ENCODE measurements at places on chromosomes 7 and 10.

DNA sequence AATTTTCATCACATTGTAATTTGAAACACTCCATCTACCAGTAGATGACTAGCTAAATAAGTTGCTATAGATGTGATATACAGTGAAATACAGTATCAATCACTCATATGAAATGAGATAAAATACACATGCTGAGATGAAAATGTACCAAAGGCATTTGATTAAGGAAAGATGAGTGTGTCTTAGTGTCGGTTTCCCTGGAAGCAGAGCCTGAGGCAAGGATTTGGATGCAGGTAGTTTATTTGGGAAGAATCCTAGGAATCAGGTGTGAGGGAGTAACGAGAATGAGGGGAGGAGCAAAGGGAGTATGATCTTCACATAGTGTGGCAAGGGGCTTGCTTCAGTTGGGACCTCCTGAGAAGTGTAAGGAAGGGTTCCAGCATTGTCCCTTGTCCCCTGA is 188.2 kb upstream of the CTBP2 start:
- DNase-seq = no peak

DNA sequence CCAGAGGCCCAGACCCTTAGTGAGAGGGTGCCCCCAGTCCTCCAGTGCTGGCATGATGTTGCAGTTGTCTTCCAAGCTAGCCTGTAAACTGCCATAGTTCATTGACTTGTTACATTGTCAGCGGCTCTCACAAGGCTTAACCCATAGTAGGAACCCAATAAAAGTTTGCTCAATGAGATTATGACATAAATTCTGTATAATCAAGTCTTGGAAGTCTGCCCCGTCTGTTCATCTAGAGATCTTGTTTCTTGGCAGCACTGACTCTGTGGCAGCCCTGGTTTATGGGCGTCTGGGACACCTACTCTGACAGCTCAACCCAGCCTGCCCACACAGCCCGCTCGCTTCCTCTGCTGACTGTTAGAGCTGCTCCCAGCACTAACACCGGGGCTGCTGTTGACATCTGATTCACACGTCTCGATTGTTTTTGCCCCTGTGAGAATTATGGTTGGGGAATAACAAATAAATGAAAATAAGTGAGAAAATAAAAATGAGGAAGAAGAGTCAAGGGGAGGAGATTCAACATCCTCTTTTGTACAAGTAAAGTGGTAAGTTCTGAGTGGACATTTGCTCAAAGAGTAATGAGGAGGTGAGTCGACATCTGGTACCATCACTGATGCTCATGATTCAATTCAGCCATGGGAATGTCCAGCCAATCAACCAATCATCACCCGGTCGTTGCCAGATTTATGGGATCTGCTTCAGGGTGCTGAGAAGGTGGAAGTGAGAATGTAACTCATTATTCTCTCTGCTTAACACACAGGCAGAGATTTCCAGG is 160.8 kb downstream of the SPAG6 start:
- DNase-seq = no peak

DNA sequence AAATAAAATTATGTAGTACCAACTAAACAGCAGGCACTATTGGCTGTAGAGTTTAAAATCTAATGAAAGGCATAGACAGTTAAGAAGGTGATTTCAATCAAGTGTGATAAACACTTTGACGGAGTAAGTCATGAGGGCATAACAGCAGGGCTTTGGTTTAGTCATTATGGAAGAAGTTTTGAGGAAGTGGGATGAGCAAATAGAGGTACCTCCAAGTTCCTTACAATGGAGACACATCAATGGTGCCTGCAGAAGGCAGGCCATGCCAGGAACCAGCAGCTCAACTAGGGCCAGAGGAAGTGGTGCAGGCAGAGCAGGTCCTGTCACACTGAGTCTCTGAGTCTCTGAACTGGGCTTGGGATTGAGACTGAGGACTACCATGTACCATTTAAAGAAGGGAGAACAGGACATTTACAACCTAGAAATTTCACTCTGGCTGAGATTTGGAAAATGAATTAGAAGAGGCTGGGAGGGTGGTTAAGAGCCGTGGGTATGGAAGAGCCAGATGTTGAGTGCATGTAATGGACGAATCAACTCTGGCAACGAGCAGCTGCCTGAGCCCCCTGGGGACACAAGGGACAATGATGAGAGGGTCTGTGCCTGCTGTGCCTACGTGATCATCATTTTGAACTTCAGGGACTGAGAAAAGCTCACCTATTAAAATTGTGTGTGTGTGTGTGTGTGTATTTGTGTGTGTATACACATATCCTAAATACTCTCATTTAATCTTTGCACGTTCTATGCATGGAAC is 208.7 kb upstream of the POM121L12 start:
- DNase-seq = no peak

DNA sequence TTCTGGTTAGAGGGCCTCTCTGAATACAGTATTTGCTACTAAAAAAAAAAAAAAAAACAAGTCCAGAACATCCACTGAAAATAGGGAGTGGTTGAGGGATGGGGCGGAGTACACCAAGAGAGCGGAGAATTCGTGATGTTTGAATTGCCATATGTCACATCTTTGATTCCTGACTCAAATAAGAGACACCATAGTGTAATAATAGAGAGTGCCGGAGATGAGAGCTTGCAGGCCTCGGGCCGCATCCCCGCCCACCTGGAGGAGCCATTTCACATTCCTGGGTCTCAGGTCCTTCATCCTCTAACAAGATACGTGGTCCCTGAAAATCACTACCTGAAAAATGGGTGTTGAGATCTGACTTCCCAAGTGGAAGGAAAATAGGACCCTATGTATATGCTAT is 46.8 kb downstream of the KIAA1549 start:
- DNase-seq = no peak

GRCh38 chr10:87733081-87733480 is 73.4 kb downstream of the PAPSS2 start:
- no peak for DNase-seq

GRCh38 chr7:43877968-43878864 is 8.9 kb upstream of the MRPS24 start:
- DNase-seq = no peak

- no peak for DNase-seq
Observed at GRCh38 chr10:47034441-47035051, 123.3 kb downstream of the PTPN20 start.

- DNase-seq = no peak
Observed at GRCh38 chr7:50164559-50165170, 71.6 kb upstream of the ZPBP start.

- DNase-seq = no peak
Observed at GRCh38 chr10:133040198-133040597, 47.5 kb upstream of the ADGRA1 start.

DNA sequence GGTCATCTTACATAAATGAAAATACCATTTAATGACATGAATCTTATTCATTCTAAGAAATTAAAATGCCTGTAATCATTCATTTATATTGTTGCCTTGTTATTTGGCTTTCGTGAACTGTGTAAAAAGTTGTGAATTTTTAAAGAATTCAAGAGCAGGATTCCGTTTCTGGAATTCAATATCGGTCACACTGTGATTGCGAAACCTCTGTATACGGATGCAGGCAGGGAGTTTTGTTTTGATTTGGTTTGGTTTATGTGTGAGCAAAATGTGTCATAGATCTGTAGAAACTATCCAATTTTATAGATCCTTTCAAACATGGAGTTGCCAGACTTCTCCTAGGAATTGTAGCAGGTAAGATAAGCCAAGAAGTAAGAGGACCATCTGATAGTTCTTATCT is 441.4 kb downstream of the DPP6 start:
- no peak for DNase-seq

- no peak for DNase-seq
Observed at GRCh38 chr10:29897430-29897829, 162.0 kb downstream of the JCAD start.

DNA sequence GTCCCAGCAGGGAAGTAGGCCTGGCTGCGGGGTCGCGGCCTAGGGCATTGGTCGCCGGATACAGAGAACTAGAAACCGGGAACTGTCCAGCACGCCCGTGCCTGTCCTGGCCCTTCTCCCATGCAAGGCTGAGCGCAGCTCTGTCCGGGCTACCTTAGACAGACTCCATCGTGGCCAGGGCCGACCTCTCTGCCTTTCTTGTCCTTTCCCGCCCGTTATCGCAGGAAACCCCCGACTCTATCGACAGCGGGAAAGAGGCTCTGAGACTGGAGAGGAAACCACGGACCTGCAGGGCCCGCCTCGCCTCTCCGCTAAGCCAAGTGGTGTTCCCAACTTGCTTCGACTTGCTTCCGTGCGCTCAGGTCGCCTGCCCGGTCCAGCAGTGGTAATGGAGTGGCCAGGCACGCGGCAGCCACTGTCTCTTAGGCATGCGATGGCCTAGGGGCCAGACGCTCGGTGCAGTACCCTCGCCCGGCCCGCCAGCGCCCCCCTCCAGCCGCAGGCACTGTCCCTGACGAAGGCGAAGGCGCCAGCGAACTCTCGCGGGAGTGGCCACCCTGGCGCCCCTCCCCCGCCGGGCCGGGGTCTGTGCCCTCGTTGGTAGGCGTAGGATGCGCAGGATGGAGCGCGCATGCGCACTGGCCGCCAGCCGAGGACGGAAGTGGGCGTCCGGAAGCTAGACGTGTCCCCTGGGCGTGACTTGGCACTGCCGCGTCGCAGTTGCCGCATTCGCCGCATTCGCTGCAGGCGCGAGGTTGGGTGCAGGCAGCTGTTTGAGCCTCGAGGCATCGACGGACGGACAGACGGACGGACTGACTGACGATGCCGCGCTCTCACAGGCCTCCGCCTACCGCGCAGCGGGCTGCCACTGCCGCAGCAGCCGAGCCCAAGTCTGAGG is 54.4 kb downstream of the MCMBP start:
- peak; percentile 51 for DNase-seq

DNA sequence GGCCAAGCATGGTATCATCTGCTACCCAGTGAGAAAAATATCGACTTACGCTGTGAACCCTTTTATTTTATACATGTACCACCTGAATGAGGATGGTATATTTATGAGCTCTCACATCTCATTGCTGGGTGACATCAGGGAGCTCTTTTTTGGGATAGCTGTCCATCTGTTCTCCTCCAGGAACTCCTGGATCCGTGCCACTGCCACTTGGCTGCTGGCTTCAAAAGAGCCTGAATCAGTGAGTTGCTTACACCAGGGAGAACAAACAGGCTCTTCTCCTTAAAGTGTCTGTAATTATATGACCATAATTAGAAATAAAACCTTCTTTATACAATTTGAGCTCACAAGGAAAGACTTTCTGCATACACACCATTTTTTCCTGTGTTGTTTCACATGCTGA is 106.2 kb downstream of the KAT6B start:
- DNase-seq = no peak

GRCh38 chr7:151866761-151867655 is 9.9 kb downstream of the PRKAG2 start:
- DNase-seq = no peak

GRCh38 chr10:58266003-58266825 is 1.5 kb downstream of the IPMK start:
- peak; percentile 80 for DNase-seq

GRCh38 chr7:148031019-148031418 is 559.5 kb upstream of the C7orf33 start:
- DNase-seq = no peak

- DNase-seq = no peak
Observed at GRCh38 chr10:1464881-1465417, 272.4 kb downstream of the ADARB2 start.

GRCh38 chr10:6103591-6103990 is 14.8 kb downstream of the RBM17 start:
- DNase-seq = no peak

DNA sequence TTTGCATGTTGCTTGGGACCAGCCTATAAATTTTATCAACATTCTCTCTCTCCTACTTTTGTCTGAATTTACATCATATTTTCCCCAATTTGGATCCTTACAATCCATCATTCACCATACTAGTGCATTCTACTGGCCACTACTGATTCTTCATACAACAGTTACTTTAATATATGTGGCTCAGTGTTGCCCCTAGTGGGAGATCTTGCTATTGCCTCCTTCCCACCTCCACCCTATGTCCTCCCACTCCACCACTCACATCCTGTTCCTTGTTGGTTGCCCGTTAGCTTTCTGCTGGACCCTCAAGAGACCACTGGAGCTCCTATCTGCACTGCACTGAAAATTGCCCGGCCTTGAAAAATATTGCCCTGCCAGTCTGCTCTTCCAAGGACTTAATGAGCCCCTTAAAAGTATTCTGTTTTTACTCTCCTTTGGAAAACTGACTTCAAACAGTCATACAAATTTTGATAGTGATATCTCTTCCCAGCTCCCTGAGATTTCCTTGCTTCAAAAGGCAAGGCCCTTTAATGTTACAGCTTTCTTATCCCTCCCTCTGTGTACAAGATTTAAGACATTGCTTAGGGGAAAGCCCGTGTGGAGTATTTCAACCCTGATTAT is 243.2 kb upstream of the TMEM229A start:
- no peak for DNase-seq

DNA sequence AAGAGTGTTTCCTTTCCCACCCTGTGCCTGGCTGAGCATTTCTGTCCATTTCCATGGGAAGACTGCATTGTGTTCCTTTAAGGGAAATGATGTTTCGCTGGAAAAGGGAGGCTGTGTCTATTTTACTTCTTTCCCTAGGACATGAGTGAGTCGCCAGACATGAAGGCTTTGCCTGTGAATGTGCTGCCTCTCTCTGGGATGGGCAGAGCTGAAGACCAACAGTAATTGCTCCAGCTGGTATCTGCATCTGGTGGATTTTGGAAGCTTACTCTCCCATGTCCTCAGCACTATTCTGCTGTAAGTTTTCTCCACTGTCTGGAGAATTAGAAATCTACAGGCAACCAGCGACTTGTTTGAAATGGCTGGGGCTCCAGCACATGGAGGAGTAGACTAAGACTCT is 264.6 kb upstream of the BMPER start:
- no peak for DNase-seq

- no peak for DNase-seq
Observed at GRCh38 chr7:51007551-51008505, 225.1 kb upstream of the GRB10 start.

- DNase-seq = no peak
Observed at GRCh38 chr7:44161371-44161770, 20.2 kb upstream of the MYL7 start.

DNA sequence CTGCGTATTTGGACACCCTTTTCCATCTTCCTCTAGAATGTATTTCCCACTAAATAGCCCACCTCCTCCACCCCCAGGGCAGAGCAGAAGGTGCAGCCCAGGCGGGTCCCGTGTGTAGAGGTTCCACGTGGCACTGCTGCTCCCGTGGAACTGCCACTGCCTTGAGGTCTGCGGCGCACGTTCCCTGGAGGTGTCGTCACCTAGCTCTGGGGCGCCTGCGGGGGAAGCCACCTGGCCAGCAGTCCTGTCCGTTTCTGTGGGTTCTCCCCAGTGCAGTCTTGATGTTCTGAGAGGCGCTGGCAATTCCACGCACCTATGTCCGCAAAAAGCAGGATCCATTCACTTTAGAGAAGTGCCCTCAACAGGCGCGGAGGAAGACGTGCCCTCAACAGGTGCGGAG is 21.9 kb downstream of the BNIP3 start:
- DNase-seq = no peak

DNA sequence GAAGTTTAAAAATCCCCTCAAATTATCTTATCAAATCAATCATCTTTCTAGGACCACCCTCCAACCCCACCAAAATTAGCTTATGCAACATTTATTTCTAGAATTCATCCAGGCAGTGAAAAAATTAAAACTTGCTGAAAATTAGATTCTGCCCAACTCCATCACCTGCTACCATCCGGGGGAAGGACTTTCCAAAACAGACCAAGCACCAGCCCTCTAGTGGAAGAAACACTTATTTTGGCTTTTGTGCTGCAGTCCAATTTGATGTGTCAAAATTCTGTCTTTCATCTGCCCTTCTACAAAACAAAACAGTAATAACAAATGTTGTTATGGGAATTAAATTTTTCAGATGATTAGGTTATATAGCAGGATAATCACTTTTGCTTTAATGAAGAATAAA is 35.1 kb downstream of the GCC1 start:
- DNase-seq = no peak

GRCh38 chr10:99329304-99329553 is at the start of gene CNNM1:
Gene CNNM1, plus strand, starts transcription at chr10:99329356. Its CDS starts 32 bp downstream, at chr10:99329388.
- peak; percentile 23 for DNase-seq
